SW480 (cell line): ENCODE measurements at places on chromosomes 5 and 9.

DNA sequence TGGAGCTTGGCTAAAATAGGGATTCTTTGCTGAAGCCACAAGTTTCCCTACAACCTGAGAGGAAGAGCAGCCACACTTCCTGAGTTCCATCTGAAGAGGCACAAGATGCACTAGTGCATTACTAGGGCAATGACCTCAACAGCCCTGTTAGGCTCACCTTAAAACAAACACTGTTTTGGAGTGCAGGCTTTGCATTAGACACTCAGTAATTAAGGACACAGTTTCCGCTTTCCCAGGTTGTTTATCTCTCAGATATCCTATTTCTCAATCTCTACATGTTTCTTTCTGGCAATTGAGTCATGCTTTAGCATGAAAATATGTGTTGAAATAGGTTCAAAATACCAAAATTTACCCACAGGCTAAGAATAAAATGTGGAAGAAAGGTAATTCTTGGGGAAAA is 34.2 kb downstream of the EMB start:
- no peak for DNase-seq

GRCh38 chr9:121597698-121598166 is 53.7 kb upstream of the DAB2IP start:
- DNase-seq, result no peak

- DNase-seq, result peak; percentile 16
Measured at GRCh38 chr9:21294904-21295538, 10.1 kb downstream of the IFNA5 start.

- DNase-seq, result no peak
Measured at GRCh38 chr9:86842573-86842972, 104.7 kb downstream of the GAS1 start.

DNA sequence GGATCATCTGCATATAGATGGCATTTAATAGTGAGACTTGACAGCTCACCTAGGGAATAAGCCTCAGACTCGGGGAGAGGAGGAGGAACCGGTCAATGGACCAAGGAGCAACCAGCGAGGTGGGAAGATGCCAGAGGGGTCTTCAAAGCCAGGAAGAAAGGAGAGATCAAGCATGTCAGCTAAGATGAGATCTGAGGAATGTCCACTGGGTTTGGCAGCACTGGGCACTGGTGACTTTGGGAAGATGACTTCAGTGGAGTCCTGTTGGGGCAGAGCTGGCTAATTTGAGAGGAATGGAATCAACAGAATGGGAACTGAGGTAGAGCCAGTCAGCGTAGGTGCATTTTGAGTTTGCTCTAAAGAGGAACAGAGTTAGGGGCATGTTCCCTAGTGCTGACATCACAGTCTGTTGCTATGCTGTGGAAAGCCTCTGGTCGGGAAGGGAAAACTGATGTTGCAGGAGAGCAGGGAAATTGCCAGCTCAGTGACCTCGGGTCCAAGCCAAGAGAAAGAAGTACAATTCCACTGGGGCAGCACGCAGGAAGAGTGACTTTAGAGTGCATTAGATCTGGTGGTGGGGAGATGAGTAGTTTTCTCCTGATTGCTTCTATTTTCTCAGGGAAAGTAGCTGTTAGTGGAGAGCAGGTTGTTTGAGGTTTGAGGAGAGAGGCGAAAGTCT is 56.9 kb downstream of the ZNF618 start:
- DNase-seq, result no peak

GRCh38 chr5:119274030-119274766 is 81.6 kb upstream of the TNFAIP8 start:
- DNase-seq, result peak; percentile 32

- no peak for DNase-seq
Measured at GRCh38 chr5:149603920-149604319, 22.6 kb downstream of the ARHGEF37 start.

- peak; percentile 20 for DNase-seq
Measured at GRCh38 chr5:38827525-38827924, 18.3 kb upstream of the OSMR start.

GRCh38 chr5:99543841-99544240 is 615.0 kb upstream of the CHD1 start:
- DNase-seq, result no peak

DNA sequence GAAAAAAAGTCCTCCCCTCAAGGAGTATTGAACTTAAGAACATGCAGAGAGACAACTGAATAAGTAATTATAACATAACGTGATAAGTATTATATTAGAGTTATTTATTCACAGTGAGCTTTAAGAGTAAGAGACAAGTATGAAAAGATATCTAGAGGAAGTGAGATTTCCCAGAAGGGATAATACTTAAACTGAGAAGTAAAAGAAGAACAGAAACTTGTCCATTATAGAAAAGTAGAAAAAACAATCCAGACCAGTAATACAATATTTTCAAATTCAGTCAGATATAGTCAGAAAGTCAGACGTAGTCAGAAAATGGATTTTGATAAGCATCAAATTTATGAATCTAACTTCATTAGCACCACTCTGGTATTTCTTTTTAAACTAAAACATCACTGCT is 613.0 kb upstream of the CCNG1 start:
- DNase-seq, result no peak

DNA sequence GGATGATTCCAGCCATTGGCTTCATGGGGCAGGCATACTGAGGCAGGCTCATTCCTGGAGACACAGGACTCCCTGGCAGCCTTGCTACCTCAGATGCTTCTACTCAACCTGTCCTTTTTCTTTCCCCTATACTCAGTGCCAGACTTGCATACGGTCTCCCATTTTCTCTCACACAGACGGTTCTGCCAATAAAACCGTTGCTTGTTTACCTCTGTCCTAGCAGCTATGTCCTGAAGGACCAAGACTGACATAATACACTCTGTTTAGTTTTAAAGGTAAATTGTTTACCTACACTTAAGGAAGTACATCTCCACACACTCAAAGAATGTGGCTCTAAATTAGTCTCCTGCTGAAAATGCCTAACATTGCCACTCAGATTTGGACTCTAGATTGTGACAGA is 151.0 kb upstream of the RFX3 start:
- DNase-seq, result no peak

DNA sequence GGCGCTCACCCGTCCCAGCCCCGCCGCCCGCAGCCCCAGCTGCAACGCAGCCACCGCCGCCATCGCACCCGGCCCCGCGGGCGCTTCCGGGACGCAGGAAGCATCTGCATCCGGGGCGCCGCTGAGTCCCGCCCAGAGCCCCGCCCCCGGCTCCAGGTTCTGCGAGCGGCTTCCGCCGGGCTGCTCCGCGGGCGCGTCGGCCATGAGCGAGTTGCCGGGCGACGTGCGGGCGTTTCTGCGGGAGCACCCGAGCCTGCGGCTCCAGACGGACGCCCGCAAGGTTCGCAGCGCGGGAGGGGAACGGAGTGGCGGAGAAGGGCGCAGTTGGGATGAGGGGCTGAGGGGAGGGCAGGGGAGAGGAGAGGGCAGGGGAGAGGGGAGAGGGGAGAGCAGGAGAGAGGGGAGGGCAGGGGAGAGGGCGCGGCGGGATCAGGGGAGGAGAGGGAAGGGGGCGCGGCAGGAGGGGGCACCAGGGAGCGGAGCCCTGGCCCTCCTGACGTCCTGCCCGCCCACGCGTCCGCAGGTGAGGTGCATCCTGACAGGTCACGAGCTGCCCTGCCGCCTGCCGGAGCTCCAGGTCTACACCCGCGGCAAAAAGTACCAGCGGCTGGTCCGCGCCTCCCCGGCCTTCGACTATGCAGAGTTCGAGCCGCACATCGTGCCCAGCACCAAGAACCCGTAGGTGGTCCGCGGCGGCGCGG is at the start of the genes SURF1 and SURF2:
Gene SURF1, minus strand, starts transcription at position 97 of the 701 bp plus-strand sequence. Its CDS starts 34 bp downstream, at position 63.
Gene SURF2, plus strand, starts transcription at position 160 of the 701 bp plus-strand sequence. Its CDS starts 43 bp downstream, at position 203.
- DNase-seq, result peak; percentile 80
